ENCODE measurements at places on chromosomes 7 and 10. TPM values are rescaled to one million over a fixed set of nuclear protein-coding genes. Genes with fewer than 3 reads are reported as not detected.

DNA sequence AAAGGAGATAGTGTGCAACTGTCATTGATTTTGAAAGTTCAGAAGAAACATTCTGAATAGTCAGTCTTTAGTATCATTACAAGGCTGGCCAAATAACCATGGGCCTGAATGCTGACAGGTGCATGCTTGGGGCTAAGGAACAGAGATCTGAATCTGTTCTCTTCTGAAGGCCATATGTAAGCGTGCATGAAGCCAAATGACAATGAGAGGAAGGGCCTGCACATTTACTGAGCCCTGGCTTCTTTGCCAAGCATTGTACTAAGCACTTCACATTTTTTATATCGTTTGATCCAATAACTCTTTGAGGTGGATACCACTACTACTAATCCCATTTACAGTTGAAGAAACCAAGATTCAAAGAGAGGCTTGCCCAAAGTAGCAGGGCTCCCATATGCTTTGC lies 22.5 kb upstream of the TIAL1 start:
- no peaks in the 10 kb centered on the region for H3K27me3 ChIP-seq
- DNase-seq, result no peak
- H3K36me3 ChIP-seq, result no peaks in the 10 kb centered on the region
- H3K4me3 ChIP-seq, result no peak overlapping the region
- H3K27ac ChIP-seq, result no peak overlapping the region

- no peak overlapping the region for H3K27ac ChIP-seq
- no peak for DNase-seq
- H3K4me1 ChIP-seq, result no peaks in the 10 kb centered on the region
- no peaks in the 10 kb centered on the region for H3K36me3 ChIP-seq
These were observed 377.7 kb upstream of the KLF6 start for GRCh38 chr10:4162571-4163286.

The CCZ1 gene
- 97.0 TPM for total RNA-seq

- DNase-seq, result peak; percentile 42
- no peak overlapping the region for H3K4me3 ChIP-seq
- H3K4me1 ChIP-seq, result no peaks in the 10 kb centered on the region
- no peak overlapping the region for H3K27ac ChIP-seq
- no peaks in the 10 kb centered on the region for H3K27me3 ChIP-seq
These were observed 53.4 kb upstream of the CYP2C18 start for GRCh38 chr10:94630017-94630688.

The CYCS gene
- total RNA-seq, result 56.9 TPM

- H3K27ac ChIP-seq, result no peak overlapping the region
- no peak overlapping the region for H3K4me3 ChIP-seq
- DNase-seq, result no peak
These were observed 114.9 kb upstream of the ZMIZ1 start for GRCh38 chr10:78953799-78954297.

- peak; percentile 40 for DNase-seq
- H3K36me3 ChIP-seq, result no peaks in the 10 kb centered on the region
- H3K4me3 ChIP-seq, result no peak overlapping the region
- H3K27me3 ChIP-seq, result no peaks in the 10 kb centered on the region
These were observed 41.0 kb downstream of the ZEB1 start for GRCh38 chr10:31359979-31360378.

- DNase-seq, result no peak
- H3K27me3 ChIP-seq, result no peaks in the 10 kb centered on the region
- no peak overlapping the region for H3K4me3 ChIP-seq
- peaks cover 22% of the 10 kb centered on the region for H3K4me1 ChIP-seq
- no peak overlapping the region for H3K27ac ChIP-seq
These were observed 25.1 kb downstream of the NRP1 start for GRCh38 chr10:33309406-33309805.

GRCh38 chr10:104433669-104434068 lies 80.0 kb downstream of the CFAP58 start:
- DNase-seq, result no peak
- no peaks in the 10 kb centered on the region for H3K27me3 ChIP-seq
- no peaks in the 10 kb centered on the region for H3K36me3 ChIP-seq
- no peak overlapping the region for H3K4me3 ChIP-seq
- H3K27ac ChIP-seq, result no peak overlapping the region

DNA sequence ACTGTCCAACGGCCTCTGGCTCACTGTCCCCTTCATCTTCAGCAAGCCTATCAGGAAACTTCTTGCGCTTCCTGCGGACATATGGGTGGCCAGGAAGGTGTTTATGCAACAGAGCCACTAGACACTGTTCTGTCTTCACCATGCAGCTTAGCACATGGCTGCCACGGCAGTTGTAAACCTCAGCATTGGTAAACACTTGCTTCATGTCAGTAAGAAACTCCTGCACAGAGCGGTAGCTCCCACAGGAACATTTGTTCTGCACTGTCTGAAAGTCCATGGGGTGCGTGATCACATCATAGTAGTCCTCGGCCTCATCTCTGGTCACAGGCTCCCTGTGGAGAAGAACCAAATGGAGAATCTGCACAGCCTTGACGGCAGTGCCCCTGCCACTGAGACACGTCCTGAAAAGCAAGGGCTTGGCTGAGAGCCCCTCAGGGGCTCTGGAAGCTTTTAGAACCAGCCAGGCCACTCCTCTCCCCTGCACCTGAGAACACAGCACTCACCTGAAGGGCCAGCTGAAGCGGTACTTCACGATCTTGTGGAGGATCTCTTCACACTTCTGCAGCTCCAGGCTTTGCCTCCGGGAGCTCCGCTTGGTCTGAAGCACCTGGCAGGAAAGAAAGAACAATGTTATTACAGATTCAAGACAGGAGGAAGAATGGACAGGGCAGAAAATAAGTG lies 8.8 kb downstream of the FZD9 start:
- H3K4me3 ChIP-seq, result no peak overlapping the region
- H3K27me3 ChIP-seq, result no peaks in the 10 kb centered on the region
- H3K36me3 ChIP-seq, result peaks cover 65% of the 10 kb centered on the region
- no peak for DNase-seq
- H3K27ac ChIP-seq, result no peak overlapping the region
- H3K4me1 ChIP-seq, result no peaks in the 10 kb centered on the region

- no peaks in the 10 kb centered on the region for H3K27me3 ChIP-seq
- peak overlapping the region; percentile 78 for H3K4me3 ChIP-seq
- peaks cover 19% of the 10 kb centered on the region for H3K4me1 ChIP-seq
- DNase-seq, result peak; percentile 24
These were observed 530 bp upstream of the ANXA7 start for GRCh38 chr10:73414230-73414945.

GRCh38 chr10:61834519-61834918 lies 67.0 kb upstream of the ARID5B start:
- no peak overlapping the region for H3K27ac ChIP-seq
- no peak for DNase-seq
- H3K36me3 ChIP-seq, result no peaks in the 10 kb centered on the region
- peaks cover 44% of the 10 kb centered on the region for H3K4me1 ChIP-seq
- no peaks in the 10 kb centered on the region for H3K27me3 ChIP-seq

GRCh38 chr10:131085091-131085860 lies 226.2 kb downstream of the TCERG1L start:
- H3K27me3 ChIP-seq, result no peaks in the 10 kb centered on the region
- no peaks in the 10 kb centered on the region for H3K36me3 ChIP-seq
- no peak overlapping the region for H3K27ac ChIP-seq
- no peaks in the 10 kb centered on the region for H3K4me1 ChIP-seq
- DNase-seq, result no peak

The SUFU gene
- 3.1 TPM for total RNA-seq

DNA sequence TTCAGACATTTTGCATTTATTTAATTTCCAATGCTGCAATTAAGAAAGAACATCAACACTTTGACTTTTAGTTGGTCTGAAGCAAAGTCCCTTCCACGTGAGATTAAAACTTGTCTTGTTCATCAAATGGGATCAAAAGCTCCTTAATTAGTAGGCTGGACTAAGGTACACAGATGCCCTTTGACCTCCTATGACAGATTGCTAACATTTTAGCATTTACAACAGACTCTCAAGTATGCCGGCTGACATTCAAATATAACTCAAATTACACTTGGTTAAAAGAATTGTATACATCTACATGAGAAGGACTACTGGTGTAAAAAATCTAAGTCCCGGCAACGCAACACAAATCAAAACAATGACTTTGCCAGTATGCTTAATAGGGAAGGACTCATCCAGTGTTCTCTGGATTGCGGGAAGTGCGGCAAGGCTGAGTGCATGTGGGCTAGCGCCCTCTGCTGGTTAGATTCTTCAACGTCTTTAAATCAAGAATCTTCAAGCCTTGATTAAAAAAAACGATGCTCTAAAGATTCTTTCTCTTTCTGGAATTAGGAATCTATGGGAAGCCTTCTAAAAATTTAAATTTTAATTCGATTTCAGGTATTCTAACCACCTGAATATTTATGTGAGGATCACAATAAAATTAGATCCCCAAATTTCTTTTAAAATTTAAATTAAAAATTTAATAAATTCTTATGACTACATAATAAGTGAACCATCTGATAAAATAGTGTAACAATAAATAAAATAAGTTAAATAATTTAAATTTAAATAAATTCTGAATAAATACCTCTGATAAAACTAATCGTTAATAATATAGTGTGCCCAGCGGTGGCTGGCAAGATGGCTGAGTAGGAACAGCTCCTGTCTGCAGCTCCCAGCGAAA lies 444.7 kb downstream of the DGKB start:
- DNase-seq, result peak; percentile 89
- peak overlapping the region; percentile 48 for H3K4me3 ChIP-seq
- H3K27me3 ChIP-seq, result no peaks in the 10 kb centered on the region
- H3K27ac ChIP-seq, result no peak overlapping the region
- H3K4me1 ChIP-seq, result no peaks in the 10 kb centered on the region
- H3K36me3 ChIP-seq, result no peaks in the 10 kb centered on the region

DNA sequence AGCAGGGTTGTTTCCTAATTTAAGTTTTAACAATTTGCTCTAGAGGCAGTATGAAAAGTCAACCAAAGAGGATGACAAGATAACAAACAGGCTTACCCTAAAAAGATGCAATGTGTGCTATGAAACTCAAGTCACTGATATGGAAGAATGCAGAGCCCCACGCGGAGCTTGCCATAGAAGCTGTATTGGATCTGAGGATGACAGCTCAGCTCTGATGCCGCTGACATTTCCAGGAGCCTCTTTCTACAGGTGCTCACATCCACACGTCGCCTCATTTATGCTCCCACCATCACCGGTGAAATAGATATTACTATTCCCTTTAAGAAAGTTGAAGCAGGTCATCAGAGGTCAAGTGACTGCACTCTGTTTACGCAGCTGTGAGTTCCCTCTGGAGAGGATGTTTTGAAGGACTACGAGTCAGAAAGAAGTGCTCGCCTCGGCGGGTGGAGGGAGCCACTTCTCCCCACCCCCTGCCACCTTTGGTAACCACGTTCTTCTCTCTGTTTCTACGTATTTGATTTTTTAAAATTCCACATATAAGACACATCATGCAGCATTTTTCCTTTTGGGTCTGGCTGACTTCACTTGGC lies 275.4 kb downstream of the GLRX3 start:
- DNase-seq, result no peak
- H3K4me3 ChIP-seq, result no peak overlapping the region
- H3K27ac ChIP-seq, result no peak overlapping the region
- H3K36me3 ChIP-seq, result no peaks in the 10 kb centered on the region
- no peaks in the 10 kb centered on the region for H3K27me3 ChIP-seq

GRCh38 chr10:130135676-130136225 lies 440 bp upstream of the GLRX3 start:
- no peaks in the 10 kb centered on the region for H3K36me3 ChIP-seq
- no peak for DNase-seq
- no peaks in the 10 kb centered on the region for H3K27me3 ChIP-seq
- peak overlapping the region; percentile 74 for H3K27ac ChIP-seq
- peak overlapping the region; percentile 87 for H3K4me3 ChIP-seq

GRCh38 chr10:62585211-62585775 lies 211.1 kb downstream of the ZNF365 start:
- no peak overlapping the region for H3K4me3 ChIP-seq
- H3K4me1 ChIP-seq, result peaks cover 66% of the 10 kb centered on the region
- H3K27ac ChIP-seq, result peak overlapping the region; percentile 91
- no peaks in the 10 kb centered on the region for H3K36me3 ChIP-seq

DNA sequence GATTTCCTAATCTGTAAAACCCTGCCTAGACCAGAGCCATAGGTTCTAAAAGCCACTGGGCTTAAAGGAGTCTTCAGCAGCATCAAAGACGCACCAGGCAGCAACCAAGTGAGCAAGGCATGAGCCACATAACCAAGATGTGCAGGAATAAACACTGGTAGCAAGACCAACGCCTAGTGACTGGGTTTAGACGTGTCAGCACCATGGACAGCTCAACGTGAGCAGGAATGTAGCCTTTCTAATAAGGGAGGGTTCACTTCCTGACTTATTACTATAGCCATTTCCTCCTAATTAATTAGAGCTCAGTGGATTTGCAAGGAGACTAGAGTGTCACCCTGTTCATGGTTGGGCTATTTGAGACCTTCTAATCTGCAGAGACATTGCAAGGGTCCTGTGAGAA lies 223.7 kb downstream of the LHFPL3 start:
- no peaks in the 10 kb centered on the region for H3K36me3 ChIP-seq
- H3K27me3 ChIP-seq, result no peaks in the 10 kb centered on the region
- peak; percentile 37 for DNase-seq
- H3K4me3 ChIP-seq, result no peak overlapping the region

DNA sequence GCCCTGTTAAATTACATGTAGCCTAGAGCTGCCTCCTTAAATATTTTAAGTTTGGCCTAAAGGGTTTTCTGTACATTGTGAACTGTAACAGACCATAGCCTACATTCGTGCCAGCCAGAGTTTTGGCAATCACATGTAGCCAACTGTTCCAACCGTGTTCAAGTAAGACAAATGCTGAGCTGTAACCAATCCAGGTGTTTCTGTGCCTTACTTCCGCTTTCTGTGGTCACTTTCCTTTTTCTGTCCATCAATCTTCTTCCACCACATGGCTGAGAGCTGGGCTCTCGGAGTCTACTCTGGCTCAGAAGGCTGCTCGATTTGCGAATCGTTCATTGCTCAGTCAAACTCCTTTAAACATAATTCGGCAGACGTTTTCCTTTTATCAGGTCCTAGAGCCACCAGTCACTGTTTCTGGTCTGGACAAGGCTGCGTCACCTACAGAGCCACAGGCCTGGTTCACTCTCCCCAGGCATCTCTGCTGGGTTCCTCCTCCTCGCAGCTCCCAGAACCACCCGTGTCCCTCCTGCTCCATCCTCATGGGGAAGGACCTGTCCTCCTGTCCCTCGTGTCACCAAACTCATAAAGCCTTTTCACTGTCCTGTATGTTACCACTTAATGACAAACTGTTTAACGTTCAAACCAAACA lies 158.0 kb upstream of the RHEB start:
- peaks cover 5% of the 10 kb centered on the region for H3K4me1 ChIP-seq
- H3K27ac ChIP-seq, result no peak overlapping the region
- H3K4me3 ChIP-seq, result no peak overlapping the region
- no peak for DNase-seq

The TSPAN13 gene
- total RNA-seq, result 4.2 TPM

DNA sequence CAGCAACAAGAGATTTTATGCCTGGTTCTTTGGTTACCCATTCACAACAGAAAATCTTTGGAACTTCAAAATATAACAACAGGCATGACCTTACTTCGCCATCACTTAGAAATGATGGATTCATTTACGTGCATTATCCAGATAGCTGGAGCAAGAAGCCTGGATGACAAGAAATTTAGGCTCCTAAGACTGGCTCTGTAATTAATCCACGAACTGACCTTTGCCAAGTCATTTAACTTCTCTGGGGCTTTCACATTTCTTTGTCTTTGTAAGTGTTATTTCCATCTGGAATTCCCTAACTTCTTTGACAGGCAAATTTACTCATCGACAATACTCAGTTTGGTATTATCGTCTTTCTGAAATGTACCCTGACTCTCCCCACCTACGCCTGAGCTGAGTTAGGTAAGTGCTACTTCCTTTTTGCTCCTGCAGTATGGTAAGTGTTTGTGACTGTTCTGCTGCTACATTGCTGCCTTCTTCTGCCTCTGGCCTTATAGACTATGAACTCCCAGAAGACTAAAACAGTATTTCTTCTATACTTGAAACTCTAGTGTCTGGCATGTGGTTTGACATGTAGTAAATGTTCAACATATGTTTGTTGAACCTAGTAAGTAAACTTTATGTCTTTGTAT lies 5.5 kb upstream of the MDFIC start:
- H3K27me3 ChIP-seq, result no peaks in the 10 kb centered on the region
- no peak overlapping the region for H3K4me3 ChIP-seq
- no peaks in the 10 kb centered on the region for H3K4me1 ChIP-seq

The POU6F2 gene
- not detected for total RNA-seq

The TMEM236 gene
- total RNA-seq, result 0.11 TPM
